Mammary epithelial cell (primary cell): ENCODE measurements at places on chromosomes 13 and 19. TPM values are rescaled to one million over a fixed set of nuclear protein-coding genes. Genes with fewer than 3 reads are reported as not detected.

- no peak for DNase-seq
Measured at GRCh38 chr13:98198683-98199082, 21.6 kb upstream of the RNF113B start.

GRCh38 chr19:41967054-41967783 is 8.1 kb upstream of the RABAC1 start:
- DNase-seq: no peak

The OLFM4 gene
- not detected in 2 replicates for total RNA-seq

DNA sequence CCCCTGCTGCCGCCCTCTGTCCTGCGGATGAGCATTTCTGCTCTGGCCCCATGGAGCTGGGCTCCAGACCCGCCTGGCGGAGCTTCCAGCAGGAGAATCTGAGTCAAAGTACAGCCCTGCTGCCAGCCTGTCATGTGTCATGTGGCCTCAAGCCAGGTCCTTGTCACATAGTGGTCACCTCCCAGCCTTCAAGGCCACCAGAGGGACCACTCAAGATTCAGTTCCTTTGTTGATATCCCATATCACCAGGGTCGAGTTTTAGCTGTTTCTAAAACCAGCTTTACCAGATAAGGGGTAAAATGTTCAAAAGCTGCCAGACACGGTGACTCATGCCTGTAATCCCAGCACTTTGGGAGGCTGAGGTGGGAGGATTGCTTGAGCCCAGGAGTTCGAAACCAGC is 13.4 kb downstream of the THOP1 start:
- no peak for DNase-seq

DNA sequence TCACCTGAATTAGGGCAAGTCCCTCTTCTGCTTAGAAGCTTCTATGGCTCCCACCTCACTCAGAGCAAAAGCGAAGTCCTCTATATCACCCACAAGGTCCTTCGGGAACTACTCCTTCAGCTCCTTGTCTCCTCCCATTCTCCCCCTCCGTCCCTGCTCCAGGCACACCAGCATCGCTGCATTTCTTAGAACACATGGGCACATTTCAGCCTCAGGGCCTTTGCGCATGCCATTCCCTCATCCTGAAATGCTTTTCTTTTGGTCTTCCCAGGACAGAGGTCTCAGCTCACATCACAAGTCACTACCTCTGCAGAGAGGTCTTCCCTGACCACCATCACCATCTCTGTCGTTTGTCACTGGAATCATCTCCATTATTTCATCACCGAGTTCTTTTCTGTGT is 4.0 kb downstream of the S1PR5 start:
- no peak for DNase-seq

DNA sequence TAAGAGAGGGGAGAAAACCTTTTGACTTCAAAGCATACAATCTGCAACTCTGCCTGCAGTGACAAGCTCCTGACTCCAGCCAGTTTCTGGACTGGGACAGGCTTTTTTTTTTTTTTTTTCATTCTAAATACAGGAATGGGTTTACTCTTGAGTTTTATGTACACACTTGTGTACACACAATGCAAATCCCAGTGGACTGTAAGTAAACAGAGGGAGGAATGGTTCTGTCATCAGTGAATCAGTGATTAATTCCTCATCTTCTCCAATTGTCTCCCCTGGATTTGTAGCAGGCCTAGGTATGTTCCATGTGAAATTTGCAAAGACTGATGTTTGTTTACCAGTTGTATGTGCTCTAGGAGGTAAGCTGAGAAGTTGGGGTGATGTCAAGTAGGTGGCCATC is 184.8 kb downstream of the SHISA2 start:
- DNase-seq: no peak
